ENCODE measurements at places on chromosomes 16 and 17.

- peak; percentile 49 for DNase-seq
Observed at GRCh38 chr17:73770115-73770848, 126.0 kb upstream of the SDK2 start.

GRCh38 chr17:5804251-5804650, 219.9 kb upstream of the NLRP1 start:
- DNase-seq: no peak

GRCh38 chr17:49926886-49927285, 42.1 kb upstream of the DLX4 start:
- DNase-seq: no peak

DNA sequence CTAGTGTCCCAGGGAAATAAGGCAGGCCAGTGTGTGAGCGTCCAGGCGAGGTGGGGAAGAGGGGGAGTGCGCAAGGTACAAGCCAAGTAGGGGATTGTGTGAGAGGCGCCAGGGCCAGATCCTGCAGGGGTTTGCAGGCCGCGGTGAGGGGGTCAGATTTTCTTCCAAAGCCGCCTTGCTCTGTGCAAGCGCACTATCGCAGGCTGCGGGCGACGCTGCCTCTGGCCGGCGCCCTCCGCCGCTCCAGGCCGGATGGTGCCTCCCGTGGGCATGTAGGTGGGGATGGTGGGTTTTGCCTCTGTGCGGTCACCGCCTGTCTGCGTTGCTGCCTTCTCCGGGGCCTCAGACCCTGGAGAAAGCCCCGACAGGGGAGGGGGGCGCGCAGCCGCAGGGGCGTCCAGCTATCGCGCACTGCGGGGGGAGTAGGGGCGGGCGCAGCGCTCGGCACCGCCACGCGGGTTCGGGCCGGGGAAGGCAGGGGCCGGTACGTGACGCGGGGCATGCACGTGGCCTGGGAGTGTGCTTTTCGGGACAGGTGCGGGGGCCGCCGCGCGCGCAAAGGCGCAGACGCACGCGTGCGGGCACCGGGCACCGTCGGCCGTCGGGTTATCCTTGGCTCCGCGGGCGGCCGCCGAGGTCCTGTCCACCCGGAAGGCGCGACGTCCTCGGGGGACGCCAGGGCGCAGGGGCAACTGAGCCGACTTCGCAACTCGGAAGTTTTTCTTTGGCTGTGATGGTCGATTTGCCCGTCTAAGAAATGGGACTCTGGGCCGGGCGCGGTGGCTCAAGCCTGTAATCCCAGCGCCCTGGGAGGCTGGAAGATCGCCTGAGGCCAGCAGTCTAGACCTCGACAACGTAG, 1.1 kb upstream of the HAPSTR1 start:
- no peak for DNase-seq

- peak; percentile 75 for DNase-seq
Observed at GRCh38 chr17:38704606-38705522, at the start of gene MLLT6. MLLT6 (plus strand) TSS chr17:38705273; CDS start chr17:38705633, 360 bp downstream.

DNA sequence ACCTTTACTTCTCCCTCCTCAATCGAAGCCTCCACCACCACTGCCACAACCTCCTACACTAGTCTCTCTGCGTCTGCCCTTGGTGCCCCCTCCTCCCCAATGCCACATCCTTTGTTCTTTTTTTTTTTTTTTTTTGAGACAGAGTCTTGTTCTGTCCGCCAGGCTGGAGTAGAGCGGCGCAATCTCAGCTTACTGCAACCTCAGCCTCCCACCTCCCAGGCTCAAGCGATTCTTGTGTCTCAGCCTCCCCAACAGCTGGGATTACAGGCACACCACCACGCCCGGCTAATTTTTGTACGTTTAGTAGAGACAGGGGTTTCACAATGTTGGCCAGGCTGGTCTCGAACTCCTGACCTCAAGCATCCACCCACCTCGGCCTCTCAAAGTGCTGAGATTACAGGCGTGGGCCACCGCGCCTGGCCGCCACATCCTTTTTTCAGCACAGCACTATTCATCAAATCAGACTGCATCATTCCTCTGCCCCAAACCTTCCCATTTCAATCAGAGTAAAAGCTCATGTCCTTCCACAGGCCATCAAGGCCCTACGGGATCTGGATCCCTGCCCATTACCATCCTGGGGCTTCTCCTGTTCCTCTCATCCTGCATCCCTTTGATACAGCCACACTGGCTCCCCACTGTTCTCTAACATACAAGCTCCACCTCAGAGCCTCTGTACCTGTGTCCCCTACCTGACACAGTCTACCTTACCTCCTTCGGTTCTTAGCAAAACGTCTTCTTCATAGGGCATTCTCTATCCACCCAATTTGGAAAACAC, 2.0 kb downstream of the KLHL11 start:
- no peak for DNase-seq

DNA sequence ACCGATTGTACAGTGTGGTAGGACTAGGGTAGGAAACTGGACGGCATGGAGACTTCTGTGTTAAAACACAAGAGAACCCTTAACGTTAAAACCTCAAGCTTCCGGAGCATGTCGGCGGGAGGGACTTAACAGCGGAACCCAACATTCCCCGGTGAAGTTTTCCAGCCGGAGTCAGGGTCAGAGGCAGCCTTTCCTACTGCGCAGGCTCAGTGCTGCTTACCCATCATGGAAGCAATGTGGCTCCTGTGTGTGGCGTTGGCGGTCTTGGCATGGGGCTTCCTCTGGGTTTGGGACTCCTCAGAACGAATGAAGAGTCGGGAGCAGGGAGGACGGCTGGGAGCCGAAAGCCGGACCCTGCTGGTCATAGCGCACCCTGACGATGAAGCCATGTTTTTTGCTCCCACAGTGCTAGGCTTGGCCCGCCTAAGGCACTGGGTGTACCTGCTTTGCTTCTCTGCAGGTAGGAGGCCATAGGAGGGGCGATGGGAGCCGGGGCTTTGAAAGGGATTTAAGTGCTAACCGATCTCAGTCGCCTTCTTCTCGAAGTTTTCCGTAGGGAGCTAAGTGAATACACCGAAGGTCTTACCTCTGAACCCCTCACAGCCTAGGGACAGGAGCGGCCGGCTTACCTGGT, at the start of gene PIGL:
PIGL (plus strand) TSS at position 209 of the 634 bp plus-strand sequence; CDS start at position 226, 17 bp downstream.
- DNase-seq: peak; percentile 93

DNA sequence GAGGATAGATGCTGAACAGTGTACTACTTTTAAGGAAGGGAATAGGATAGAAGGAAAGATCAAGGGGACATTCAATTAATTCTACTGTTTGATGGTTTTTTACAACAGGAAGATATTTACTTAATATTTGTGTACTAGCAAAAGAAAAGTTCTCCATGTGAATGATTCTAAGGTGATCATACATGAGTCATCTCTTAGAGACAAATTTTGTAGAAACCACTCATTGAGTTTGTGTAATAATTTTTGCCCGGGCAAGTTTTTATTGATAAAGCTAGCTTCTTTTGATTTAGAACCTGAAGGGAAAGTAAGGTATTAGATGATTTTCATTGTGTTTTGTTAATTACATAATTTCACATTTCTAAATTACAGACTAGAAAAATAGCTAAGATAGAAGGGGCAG, 172.8 kb upstream of the PSMD7 start:
- no peak for DNase-seq

DNA sequence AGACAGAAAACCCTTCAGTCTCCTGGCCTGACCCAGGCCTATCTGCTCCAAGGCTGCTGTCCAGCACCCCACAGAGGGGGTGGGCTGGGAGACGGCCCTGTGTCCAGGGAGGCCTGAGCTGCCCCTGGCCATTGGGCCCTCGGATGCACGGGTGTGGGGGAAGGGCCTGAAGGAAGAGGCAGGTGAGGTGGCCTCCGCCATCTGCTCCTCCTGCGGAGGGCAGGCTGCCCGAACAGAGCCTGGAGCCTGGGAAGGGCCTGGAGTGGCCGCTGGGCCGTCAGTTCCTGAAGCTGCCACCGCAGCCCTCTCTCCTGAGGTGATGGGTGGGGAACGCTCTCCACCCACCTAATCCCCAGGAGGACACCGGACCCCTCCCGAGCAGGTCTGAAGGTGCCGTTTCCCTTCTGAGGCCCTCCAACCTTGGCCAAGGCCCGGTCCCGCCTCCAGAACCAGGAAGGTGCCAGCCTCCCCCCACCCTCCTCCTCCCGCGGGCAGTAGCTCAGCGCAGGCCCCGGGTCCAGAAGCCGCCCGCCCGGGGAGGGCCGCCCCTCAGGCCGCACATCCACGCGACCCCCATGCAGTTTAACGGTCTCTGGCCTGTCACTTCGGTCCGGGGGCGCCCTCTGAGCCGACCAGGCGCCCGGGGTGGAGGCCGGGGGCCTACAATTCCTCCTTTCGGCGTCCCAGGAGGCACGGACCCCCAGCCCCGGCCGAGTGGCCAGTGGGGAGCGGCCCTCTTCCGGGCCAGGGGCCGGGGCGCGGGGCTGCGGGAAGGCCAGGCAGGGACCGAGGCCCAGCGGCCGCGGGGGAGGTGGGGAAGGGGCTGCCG, 835 bp downstream of the FBXL16 start:
- no peak for DNase-seq

- DNase-seq: no peak
Observed at GRCh38 chr16:25297151-25297787, 39.6 kb upstream of the ZKSCAN2 start.

- DNase-seq: no peak
Observed at GRCh38 chr16:84520725-84521496, 16.5 kb upstream of the MEAK7 start.

DNA sequence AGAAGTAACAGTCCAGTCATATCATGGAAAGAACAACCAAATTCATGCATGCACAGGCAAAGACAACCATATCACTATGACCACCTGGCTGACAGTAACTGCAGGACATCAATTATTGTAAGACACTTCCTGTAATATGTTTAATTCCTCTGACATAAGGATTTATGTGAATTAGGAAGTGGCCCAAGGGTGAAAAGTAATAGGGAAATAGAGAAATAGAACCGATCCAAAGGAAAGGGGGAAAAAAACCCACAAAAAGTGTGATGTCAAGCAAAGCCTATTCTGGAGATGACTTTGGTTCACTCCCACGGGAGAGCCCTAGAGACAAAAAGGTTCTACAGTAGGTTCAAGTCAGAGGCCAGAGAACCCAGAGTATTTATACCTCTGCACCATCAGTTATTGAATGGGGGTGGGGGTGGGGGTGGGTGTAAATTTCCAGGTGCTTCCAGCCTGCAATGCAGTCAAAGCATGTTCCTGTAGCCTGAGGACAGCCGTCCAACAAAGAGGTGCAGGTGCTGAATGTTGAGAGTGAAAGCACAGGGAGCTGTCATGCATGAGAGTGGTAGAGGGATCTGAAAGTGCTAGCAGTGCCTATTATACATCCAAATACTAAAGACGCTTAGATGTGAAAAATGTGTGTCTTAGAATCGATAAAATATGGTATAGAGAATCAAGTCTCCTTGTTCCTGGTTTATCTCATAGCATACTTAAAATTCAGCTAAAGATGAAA, 95.6 kb upstream of the HLF start:
- DNase-seq: no peak

- DNase-seq: peak; percentile 23
Observed at GRCh38 chr17:76036497-76037261, 9.6 kb upstream of the EVPL start.
